ENCODE measurements at places on chromosomes 1 and 21. TPM values are rescaled to one million over a fixed set of nuclear protein-coding genes. Genes with fewer than 3 reads are reported as not detected.
A peak's percentile ranks its signal among the peaks of the same experiment; 100 is the strongest.

DNA sequence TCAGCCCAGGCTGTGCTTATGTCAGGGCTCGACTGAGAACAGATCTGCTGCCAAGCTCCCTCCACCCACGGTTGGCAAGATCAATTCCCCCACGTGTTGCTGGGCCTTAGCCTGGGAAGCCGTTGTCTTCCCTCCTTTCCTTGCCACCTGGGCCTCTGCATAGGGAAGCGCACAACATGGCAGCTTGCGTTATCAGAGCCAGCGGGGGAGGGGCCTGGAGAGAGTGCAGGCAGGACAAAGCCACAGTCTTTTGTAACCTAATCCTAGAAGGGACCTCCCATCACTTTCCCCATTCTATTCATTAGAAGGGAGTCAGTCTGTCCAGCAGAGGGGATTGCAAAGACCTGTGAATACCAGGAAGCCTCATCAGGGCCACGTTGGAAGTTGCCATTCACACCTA lies 17.0 kb upstream of the IGSF21 start:
- DNase-seq, result no peak

GRCh38 chr1:209158851-209159250 lies 424.7 kb upstream of the CAMK1G start:
- DNase-seq, result no peak

- no peak for DNase-seq
Measured at GRCh38 chr1:182725259-182726255, 41.2 kb upstream of the RGS8 start.

DNA sequence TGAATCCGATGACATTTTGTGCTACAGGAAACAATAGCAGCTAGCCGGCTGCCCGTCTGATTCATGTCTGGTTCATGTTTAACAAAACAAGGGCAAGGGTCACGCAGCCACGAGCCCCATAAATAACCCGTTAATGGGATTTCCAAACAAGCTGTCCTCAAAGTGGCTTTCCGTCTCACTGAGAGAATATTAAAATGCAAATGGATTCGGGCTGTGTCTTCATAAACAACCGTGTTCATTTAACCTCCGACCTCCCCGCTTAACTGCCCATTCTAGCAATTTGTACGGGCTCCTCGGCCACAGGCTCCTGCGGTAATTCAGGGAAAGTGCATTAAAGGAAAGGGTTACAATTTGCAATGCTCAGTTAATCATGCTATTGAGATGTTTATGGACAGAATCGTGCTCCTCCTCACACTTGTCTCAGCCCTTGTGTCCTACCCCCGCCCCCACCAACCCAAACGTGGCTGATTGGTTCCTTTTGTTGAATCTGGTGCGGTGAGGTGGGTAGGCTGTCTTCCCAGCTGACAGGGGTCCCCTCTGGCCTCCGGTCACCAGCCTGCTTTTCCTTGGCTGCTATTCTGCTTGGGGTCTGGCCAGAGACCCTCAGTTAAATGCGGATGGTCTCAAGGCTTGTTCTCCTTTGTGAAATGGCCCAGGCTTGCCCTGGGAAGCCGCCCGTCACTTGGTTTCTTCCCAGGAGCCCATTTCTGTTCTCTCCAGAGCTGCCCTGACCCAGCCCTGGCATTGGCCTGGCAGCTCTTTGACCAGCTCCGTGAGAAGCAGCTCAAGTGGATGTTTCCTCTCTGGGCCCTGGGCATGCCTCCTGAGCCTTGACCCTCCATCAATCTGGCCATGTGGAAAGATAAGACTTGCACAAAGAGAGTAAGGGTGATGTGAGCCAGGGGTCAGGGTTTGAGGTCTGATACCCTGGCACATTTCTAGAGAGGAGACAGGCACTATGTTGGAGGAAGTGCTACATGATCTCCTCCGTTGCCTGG lies 200.7 kb upstream of the POU3F1 start:
- DNase-seq, result peak; percentile 65

GRCh38 chr1:116506132-116507004 lies 64.5 kb downstream of the CD58 start:
- peak; percentile 82 for DNase-seq

DNA sequence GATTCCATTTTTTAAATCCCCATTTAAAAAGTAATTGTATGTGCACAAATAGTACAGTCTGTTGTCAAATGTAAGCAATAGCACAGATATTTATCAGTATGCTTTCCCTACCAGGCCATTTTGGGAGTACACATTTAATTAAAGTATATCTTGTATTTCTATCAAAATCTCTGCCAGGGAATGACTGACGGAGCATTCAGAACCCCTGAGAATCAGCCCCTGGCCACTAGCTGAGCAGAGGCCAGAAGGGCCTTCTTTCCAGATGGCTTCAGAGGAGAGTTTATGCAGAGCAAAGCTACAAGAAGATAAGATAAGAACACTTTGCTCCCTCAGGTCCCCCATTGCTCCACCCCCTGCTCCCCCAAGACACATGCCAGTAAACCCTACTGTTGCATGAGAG lies 99.9 kb upstream of the PROX1 start:
- DNase-seq, result no peak

DNA sequence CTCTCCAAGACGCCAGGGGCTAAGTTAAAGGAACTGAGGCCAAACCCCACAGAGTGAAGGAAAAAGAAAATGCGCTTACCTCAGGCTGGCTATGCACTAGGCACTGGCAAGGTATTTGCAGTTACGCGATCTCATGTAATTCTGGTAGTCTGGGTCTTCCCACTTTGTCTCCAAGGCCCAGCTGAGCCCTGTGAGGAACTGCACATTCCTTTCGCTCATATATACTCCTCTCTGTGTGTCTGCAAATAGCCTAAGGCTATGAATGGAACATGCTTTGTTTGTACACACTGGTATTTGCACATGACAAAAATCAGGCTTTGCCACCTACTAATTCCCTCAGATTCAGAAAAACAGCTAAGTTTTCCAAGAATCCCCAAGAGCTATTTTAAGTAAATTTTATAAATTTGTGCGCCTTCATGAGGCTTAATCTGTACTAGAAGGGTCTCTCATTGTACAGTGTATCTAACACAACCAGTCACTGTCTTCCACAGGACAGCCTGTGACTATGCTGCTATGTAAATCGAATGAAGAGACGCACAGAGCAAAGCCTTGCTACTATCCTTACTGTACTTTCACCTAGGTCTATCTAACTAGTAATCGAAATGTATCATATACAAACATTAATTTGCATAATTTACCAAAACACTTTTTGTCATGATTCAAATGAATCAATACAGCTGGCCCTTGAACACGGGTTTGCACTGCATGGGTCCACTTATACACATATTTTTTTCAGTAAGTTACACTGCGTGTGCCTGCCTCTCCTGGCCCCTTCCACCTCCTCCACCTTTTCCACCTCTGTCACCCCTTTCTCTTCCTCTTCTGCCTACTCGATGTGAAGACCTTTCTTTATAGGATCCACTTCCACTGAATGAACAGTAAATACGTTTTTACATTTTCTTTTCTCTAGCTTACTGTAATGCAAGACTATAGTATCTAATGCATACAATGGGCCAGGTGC lies 87.0 kb downstream of the SIPA1L2 start:
- no peak for DNase-seq

- no peak for DNase-seq
Measured at GRCh38 chr1:157466011-157466410, 86.3 kb downstream of the FCRL5 start.

DNA sequence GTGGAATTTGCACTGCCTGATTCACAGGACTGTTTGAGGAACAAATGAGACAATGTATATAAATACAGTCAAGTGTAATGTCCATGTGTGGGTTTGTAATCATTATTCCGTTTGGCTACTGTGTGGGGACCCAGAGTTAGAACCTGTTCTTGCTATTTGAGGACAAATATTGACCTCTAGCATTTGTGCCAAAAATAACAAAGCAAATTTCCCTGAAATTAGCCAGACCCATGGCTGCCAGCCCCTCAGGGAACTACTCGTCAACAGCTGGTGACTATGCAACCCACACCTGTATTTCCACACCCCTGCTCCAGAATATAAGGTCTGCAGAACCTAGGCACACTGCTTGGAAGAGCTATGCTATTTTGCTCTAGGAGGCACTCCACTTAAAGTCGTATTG lies 70.7 kb downstream of the KCNJ6 start:
- no peak for DNase-seq

- no peak for DNase-seq
Measured at GRCh38 chr1:184583849-184584248, 170.8 kb downstream of the EDEM3 start.

DNA sequence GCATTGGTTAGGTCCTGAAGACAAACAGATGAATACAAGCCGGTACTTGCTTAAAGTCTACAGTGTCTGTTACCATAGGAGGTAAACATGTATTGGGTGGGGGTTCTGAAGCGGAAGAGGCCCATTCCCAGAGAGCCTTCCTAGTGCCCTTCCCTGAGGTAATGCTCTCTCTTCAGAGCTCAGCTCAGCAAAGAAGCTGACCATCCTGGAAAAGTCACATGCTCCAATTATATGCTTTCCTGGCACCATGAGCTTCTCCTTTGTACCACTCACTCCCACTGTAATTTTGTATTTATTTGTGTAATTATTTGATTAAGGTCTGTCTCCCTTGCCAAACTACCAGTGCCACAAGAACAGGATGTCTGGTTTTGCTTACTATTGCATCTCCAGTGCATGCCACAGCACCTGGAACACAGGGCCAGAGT lies 42.0 kb downstream of the RAB3B start:
- DNase-seq, result no peak

DNA sequence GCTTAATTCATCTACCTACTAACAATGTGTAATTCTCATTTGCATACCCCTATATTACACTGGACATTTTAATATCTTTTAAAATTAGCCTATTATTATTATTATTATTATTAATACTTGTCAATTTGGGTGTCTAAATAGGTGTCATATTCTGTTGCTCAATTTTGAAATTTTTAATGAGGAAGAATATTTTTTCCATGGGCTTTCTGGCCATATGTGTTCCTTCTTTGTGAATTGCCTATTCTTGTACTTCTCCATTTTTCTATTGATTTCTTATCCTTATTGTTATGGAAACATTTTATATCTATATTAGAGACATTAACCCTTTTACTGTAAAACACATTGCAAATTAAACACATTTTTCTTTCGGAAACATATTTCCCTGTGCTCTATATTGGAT lies 6.4 kb upstream of the NIBAN1 start:
- DNase-seq, result no peak

DNA sequence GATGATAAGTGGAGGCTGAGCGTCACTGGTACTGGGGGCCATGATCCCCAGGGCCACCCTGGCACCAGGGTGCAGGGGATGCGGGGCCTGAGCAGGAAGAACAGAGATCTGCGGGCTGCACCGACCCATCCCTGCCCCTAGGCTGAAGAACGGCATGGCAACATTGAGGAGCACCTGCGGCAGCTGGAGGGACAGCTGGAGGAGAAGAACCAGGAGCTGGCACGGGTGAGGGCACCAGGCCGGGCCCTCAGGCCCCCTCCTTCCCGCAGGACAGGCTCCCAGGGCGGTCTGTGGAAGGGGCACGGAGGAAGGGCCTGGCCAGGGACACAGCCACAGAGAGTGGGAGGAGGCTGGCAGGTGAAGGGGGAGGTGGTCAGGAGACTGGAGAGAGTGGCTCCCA lies 21.8 kb downstream of the PPFIA4 start:
- DNase-seq, result no peak

GRCh38 chr1:215584389-215584788 lies 17.3 kb downstream of the KCTD3 start:
- no peak for DNase-seq

DNA sequence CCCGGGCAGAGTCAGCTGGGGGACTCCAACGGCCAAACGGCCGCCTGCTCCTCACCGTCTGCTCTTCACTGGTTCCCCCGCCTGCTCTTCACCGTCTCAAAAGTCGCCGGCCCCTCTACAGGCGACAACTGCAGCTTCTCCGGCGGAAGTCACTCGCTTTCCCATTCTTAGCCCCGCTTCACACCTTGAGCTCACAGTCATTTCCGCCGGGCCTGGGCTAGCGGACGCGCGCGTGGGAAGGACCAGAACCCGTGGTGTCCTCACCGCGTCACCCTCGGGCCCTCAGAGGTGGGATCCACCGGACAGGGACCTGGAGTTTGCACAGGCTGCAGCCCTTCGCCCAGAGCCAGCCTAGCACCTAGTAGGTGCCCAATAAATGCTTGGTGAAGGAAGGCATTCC lies 27.9 kb upstream of the HJV start:
- no peak for DNase-seq

- DNase-seq, result no peak
Measured at GRCh38 chr1:30099587-30100523, 623.5 kb downstream of the MATN1 start.

- no peak for DNase-seq
Measured at GRCh38 chr1:201625851-201626251, 86.9 kb downstream of the NAV1 start.

ILDR2 gene
- 9.6 TPM for total RNA-seq

UTS2 gene
- total RNA-seq, result not detected

CD247 gene
- total RNA-seq, result 0.63 TPM

ASCL5 gene
- not detected for total RNA-seq

CR1L gene
- total RNA-seq, result 0.69 TPM

TCHH gene
- total RNA-seq, result not detected

TENT5C gene
- under 0.01 TPM for total RNA-seq

F5 gene
- not detected for total RNA-seq
